ENCODE measurements at places on chromosomes 3 and 15.

DNA sequence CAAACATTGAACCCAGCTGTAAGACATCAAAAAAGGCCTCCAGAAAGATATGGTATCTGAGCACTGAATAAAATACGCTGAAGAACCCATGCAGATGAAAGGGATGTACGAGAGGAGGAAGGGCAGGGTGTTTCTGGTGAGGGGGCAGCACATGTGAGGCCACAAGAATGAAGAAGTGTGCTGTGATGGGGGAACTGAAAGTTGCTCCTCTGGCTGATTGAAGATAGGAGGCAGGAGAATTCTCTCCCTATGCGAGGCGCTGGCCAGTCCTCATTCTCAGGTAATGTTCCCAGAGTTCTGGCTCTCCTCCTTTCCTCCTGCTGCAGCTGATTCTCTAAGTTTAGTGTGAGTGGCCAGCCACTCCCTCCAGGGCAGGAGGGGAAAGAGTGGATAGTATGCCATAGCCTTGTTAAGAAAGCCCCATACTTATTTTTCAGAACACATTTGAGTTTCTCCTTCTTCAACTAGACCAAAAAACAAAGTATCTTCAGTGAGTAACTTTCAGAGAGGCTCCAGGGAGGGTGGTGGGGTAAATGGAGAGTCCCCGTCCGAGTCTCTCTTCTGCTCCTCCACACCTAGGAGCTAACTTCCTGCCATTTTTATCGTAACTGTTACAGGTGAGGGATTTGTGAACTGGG lies 26.9 kb upstream of the MYO1E start:
- no peak for DNase-seq

GRCh38 chr3:59992578-59992977 lies 942.8 kb upstream of the CFAP20DC start:
- no peak for DNase-seq

- no peak for DNase-seq
These were observed 713.5 kb upstream of the ARPP21 start for GRCh38 chr3:34925851-34926250.

GRCh38 chr15:73522011-73522410 lies 79.0 kb downstream of the REC114 start:
- no peak for DNase-seq

DNA sequence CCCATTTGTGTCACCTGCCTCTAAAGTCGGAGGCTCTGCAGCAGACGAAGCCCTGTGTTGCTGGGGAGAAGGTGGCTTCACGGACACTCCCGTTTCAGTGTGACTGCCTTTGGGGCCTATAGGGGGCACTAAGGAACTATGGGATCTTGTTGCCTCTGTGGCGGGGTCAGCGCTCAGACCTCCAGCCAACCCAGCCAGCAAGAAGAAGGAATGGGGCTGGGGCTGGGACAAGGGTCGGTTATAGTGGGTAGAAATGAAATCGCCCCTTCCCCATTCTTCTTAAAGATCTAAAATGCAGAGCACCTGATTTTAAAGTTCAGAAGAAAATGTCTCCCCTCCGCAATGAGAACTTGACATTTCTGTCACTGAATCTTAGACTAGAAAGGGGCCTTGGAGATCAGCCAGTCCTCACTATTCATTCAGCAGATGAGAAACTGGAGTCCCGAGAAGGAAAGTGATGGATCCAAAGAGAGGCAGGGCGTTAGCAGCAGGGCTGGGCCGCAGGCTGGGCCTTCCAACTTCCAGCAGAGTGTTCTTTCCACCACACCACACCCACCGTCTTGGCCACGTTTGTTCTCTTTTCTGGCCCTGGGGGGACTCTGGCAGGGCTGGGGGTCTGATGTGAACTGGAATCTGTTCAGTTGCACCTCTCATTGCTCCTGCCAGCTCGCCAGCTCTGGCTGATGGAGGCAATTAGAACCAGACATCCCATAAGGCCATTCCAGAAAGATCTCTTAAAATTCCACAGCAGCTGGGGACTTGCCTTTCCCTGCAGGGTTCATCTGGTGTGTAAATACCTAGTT lies 195.4 kb downstream of the OPA1 start:
- DNase-seq = peak; percentile 84

DNA sequence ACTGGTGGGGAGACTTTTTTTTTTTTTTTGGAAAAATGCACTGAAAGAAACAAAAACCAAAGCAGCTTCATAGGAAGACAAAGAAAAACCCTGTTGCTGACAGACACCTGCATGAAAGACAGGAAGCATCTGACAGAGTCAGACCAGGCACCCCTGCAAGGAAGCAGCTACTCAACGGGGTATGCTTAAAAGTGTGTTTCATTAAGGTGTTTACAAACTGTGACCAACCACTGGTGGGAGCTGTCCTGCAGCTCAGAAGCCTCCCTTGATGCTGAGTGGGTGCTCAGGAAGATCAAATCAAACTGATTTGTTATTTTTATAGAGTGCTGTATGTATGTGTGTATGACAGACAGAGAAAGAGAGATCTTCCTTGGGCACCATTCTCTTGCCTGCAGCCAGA lies 34.7 kb upstream of the AGBL1 start:
- DNase-seq = peak; percentile 5

- DNase-seq = no peak
These were observed 212.9 kb downstream of the P3H2 start for GRCh38 chr3:189907803-189908202.

GRCh38 chr3:3675186-3675585 lies 124.0 kb upstream of the LRRN1 start:
- DNase-seq = no peak

- no peak for DNase-seq
These were observed 231.2 kb upstream of the TPRG1 start for GRCh38 chr3:188940573-188940932.

DNA sequence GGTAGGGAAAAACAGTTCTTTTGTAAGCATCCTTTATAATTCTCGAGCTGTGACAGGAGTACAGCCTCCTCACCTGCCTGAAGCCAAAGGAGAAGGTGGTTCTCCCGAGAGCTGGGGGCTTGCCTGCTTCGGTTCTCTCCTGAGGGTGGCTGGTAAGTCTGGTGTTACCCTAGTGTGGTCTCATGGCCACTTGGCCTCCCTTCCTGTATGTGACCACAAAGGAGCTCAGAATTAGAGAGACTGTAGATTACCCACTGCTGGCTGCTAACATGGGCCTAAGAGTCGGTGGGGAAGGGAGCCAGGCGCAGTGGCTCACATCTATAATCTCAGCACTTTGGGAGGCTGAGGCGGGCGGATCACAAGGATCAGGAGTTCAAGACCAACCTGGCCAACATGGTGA lies 12.6 kb downstream of the PDHB start:
- DNase-seq = no peak

- DNase-seq = no peak
These were observed 58.7 kb downstream of the MORC1 start for GRCh38 chr3:109059264-109059663.

- DNase-seq = no peak
These were observed 128.0 kb downstream of the GMNC start for GRCh38 chr3:190734490-190734889.

DNA sequence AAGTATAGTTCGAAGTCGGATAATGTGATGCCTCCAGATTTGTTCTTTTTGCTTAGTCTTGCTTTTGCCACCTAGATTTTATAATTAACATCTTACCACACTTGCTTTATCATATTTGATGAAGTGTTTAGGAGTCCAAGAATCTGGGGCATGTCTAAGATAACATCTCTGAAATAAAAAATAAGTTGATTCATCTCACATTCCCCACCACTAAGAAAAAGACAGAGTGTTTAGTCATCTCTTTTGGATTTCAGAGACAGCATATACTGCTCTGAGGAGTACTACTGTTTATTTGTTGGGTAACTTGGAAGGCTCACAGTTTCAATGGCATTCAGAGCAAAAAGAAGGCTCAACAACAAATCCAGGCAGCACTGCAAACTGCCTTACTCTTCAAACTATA lies 324.2 kb upstream of the ATP11B start:
- no peak for DNase-seq

DNA sequence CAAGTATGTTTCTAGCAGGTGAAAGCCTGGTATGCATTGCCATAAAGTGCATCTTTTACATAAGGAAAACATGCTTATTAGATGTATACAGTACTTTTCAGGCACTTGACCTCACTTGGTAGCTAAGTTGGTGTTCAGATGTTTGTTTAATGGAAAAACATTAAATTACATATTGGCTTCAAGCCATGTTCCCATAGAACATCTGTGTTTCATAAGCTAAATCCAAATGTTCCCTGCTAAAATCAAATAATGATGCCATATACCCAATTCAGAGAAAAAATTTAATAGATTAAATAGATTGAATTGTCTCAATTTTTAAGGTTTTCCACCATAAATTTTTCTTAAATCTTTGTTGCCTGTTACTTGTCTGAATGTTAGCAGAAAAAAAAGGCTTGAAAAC lies 19.1 kb upstream of the RPL22L1 start:
- no peak for DNase-seq

DNA sequence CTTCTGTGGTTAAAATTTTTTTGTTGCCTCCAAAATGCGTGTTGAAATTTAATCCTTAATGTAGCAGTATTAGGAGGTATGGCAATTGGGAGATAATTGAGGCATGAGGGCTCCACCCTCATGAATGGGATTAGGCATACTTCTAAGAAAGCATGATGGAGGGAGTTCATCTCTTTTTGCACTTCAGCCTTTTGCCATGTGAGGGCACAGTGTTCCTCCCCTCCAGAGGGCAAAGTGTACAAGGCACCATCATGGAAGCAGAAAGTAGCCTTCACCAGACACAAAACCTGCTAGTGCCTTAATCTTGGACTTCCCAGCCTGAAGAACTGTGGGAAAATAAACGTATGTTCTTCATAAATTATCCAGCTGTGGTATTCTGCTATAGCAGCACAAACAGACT lies 429.5 kb downstream of the ZIC1 start:
- DNase-seq = peak; percentile 25

GRCh38 chr3:78668302-78668701 lies 1099.5 kb downstream of the ROBO1 start:
- DNase-seq = no peak

DNA sequence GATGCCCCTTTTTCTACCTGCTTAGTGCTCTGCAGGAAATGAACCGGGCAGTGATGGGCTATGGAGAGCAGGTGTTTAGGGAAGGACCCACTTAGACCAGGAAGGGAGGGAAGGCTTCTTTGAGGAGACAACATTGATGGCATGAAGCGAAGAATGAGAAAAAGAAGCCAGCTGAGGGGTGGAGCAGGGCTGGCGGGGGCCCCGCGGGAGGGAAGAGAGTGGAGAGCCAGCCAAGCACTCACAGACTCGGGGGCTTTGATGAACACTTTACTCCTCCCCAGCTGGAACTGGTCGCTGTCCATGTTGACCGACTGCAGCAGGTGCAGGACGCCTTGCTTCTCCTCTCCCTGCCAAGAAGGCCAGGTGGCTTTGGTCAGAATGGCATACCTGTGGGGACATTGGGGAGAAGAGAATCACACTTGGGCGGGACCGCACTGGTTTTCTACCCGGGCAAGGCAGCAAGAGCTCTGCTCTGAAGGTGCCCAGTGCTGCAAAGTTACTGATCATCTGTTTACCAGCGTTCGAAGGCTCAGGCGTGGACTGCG lies 28.4 kb upstream of the LDHAL6B start:
- no peak for DNase-seq

DNA sequence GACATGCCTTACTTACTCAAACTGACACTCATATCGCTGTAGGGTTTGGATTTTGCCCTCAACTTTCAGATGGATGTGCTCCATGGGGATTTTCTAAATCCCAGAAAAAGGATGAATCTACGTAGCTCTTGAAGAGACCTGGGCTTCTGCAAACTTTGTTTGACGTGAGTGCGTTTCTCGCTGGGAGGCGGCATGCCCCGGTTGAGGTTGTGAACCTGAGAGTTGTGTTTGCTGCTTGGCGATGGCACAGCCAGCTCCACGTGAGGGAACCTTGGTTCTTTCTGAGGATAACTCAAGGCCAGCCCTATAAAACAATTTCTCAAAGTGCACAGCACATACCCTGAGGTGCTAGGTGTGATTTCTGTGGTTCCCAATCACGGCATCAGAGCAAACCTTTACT lies 209.5 kb downstream of the ADAMTS17 start:
- no peak for DNase-seq

- no peak for DNase-seq
These were observed 126.7 kb upstream of the PHLDB2 start for GRCh38 chr3:111732252-111732879.

DNA sequence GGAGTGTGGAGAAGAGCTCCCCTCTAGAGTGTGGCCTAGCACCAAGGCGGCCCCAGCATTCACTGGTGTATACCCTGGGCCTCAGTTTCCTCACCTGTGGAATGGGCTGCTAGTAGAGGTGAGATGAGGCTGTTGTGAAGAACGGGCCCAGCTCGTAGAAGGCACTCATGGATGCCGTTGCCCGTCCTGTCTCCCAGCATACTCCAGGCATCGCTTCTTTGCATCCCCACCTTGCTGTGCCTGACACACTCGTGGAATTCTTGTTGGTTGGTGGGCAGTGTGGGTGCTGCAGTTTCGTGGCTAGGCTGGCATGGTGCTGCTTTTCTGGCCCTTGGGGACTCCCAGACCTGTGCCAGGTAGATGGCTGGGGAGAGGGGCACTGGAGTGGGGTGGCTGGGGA lies 76.7 kb downstream of the SMAD6 start:
- no peak for DNase-seq

GRCh38 chr3:44348993-44349392 lies 10.4 kb downstream of the TCAIM start:
- no peak for DNase-seq

- DNase-seq = peak; percentile 67
These were observed at the start of gene MAP6D1 for GRCh38 chr3:183825456-183826161. MAP6D1 (minus strand) TSS chr3:183825577; CDS start chr3:183825547, 30 bp downstream.

DNA sequence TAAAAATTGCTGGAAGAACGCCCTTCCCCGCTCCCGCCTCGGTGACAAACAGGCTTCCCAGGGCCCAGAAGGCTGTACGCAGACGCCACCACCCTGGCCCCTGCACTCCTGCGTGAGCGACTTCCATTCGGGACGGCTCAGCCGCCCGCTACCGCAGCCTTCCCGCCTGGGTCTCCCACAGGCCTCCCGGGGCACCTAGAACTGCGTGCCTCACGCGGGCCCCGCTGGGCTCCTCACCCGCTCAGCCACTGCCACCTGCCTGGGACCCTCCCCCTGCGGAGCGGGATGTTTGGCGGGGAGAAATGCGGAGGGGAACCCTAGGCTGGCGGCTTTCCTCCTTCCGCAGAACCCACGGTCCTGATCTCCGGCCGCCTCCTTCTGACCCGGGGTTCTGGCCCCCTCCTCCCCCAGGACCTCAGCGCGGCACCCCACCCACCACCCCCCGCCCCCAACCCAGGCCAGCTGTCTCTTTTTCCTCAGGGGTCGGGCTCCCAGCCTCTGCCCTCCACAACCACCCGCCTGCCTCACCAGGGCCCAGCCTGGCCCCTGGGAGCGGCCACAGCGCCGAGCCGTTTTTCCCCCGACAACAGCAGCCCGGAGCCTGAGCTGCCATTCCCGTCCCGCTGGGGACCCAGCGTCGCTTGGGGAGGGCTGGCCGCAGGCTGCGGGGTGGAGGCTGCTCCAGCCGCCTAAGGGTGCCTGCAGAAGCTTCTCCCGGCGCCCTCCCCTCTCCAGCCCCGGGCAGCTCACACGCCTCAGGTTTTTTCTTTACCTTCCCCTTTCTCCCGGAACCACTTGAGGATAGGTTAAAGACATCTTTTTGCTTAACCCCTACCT lies 27.6 kb upstream of the RAB7A start:
- peak; percentile 43 for DNase-seq

- no peak for DNase-seq
These were observed 78.9 kb upstream of the BLM start for GRCh38 chr15:90638201-90638691.

Measured in HT-29 (cell line).